M059J (cell line): ENCODE measurements at places on chromosomes 1 and 21.

- DNase-seq = no peak
These were observed 22.0 kb downstream of the SUCO start for GRCh38 chr1:172554915-172555314.

GRCh38 chr1:48939042-48939441 lies 162.4 kb upstream of the BEND5 start:
- no peak for DNase-seq

DNA sequence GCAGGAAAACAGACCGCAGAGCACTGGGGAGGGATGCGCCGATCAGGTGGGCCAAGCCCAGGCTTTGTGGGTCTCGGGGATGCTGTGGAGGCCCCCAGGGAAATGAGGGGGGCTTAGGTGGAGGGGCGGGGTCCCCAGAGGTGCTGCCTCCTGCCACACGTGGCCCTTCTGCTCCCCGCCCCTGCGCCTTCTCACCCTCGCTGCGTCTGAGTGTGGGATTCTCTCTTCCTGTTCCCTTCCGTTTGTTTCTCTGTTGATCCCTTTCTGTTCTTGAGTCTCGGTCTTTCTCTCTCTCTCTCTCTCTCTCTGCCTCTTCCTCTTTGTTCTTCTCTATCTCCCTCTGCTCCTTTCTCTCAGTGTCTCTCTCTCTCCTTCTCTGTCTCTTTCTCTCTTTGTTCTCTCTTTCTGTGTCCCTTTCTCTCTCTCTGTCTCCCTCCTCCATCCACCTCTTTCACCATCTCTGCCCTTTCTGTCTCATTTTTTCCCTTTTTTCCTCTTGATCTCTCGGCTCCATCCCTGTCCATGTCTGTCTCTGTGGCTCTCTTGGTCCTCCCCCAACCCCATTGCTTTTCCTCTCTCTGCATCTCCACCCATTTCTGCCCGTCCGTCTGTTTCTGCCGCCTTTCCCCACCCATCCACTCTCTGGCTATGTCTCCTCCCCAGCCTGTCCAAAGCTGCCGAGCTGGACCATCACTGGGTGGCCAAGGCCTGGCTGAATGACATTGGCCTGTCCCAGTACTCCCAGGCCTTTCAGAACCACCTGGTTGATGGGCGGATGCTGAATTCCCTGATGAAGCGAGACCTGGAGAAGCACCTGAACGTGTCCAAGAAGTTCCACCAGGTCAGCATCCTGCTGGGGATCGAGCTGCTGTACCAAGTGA lies 52.4 kb upstream of the TMEM51 start:
- no peak for DNase-seq

- DNase-seq = no peak
These were observed 24.8 kb downstream of the WDR47 start for GRCh38 chr1:109017134-109017533.

DNA sequence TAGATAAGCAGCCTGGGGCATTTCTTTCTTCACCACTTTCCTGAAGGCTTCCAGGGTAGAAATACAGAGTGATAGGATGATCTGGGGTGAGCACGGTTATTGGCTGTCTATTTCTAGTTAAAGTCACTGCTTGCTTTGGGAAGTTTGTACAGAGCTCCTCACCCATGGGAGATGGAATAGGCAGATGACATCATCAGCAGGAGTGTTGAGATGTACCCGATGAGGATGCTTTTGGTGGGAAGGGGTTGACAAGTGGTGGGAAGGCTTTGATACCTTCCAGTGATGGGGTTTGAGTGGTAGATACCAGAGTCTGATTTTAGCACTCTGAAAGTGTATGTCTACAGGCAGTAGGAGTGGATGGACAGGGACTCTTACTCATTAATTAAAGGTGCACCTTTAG lies 112.6 kb downstream of the BRINP2 start:
- no peak for DNase-seq

GRCh38 chr1:26373789-26374188 lies 1.2 kb upstream of the ZNF683 start:
- DNase-seq = no peak

GRCh38 chr1:192545896-192546521 lies 29.6 kb upstream of the RGS1 start:
- peak; percentile 47 for DNase-seq
